ENCODE measurements at places on chromosomes 3 and 15.
A peak's percentile ranks its signal among the peaks of the same experiment; 100 is the strongest.

GRCh38 chr15:33089165-33089877 is 105.2 kb downstream of the FMN1 start:
- DNase-seq, result no peak

DNA sequence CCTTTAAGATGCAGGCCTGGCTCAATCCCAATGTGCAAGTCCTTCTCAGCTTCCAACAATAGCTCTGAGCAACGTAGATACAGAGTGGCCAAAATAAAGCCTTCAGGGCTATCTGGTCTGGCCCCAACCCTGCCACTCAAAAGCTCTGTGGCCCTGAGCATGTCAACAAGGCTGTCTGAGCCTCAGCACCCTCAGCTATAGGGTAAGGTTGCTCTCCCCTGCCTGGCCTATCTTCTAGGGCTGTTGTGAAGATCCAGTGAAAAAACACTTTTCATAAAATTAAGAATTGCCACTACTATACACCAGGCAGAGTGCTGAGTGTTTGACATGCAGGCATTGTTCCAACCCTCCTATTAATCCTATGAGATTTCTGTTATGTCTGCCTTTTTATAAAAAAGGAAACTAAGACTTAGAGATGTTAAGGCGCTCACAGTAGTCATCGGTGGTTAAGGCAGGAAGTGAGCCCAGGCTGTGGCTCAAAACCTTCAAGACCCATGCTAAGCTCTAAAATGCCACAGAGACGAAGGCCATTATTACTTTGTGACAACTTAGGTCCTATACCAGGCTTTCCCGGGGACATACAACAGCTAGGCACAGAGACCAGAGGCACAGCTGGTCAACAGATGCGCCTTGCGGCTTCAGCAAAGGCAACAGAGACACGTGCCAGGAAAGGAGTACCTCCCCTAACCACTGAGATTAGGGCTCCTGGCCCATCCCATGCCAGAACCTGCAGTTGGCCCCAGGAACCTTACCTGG is 5.1 kb downstream of the POLG start:
- no peak for DNase-seq

DNA sequence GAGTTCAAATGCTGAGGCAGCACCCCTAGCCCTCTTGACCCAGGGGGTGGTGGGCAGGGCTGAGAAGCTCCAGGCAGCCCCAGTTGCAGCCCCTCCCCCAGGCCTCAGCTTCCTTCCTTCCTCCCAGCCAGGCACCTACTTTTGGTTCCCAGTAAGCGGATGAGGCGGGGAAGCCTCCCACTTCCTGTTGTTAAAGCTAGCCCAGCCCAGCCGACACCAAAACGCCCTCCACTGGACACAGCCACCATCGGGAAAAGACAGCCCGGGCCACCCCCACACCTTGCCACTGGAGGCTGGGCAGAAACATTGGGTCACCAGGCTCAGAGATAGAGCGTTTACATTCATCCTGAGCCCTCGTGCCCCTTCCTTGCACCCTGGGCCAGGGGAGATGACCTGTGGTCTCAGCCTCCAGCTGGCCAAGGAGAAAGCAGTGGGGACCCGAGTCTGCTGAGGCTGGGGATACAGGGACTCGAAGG is 3.5 kb downstream of the DUSP7 start:
- no peak for DNase-seq

DNA sequence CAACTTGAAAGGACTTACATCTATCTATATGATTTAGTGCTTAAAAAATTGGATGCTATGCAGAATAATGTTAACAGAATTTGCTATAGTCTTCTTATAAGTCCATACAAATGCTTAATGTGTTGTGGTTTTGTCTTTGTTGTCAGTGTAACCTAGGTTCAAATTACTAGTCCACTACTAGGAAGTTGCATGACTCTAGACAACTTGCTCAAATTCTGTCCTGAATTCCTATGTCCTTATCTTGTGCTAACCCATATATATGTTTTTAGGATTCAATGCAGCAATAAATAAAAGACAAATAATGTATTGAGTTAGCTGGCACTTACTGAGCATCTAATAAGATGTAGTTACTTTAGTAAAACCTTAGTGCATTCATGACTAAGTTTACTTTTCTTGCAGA is 276.5 kb upstream of the KCNMB2 start:
- no peak for DNase-seq

DNA sequence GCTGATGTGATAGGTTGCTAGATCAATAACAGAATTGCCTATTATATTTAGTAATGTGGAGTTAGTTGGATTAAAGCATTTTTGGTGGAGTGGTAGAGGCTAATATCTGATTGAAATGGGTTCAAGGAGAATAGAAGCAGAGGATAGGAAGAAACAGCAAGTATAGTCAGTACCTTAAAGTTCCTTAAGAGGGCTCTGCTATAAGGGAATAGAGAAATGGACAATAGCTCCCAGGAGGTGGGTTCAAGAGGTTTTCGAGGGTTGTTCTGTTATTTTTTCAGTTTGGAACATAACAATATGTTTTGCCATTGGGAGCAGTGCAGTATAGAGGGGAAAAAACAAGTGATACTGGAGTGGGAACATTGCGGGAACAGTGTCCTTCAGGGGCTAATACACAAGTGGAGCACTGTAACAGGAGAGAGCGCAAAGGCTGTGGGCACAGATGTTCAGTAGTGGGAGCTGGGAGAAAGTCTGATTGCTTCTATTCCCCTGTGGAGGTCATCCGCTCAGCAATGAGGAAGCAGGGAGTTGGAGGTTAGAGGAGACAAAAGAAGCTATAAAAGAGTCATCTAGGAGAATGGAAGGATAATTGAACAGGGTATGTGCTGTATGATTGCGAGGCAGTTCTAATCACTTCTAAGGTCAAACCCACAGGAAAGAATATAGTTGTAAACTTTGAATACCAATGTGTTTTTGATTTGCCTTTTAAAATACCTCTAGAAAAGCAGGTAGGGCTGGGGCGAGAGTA is 3.3 kb downstream of the MRPS11 start:
- no peak for DNase-seq

DNA sequence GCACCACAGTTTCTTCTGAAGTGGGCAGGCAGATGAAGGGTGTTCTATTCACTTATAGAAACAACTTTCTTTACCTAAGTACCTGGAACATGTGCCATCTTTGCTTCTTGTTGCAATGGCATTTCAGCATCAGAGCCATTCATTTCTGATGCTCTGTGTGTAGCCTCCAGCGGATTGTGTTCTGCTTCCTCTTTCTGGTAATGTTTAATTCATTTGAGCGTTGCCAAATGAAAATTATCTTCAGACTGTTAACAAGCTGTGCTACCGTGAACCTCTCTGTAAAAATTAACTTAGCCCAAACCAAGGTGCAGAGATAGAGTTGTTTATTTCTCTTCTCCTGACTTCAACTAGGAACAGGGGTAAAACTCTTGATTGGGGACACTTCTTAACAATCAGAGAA is 302.0 kb downstream of the EDEM1 start:
- no peak for DNase-seq

DNA sequence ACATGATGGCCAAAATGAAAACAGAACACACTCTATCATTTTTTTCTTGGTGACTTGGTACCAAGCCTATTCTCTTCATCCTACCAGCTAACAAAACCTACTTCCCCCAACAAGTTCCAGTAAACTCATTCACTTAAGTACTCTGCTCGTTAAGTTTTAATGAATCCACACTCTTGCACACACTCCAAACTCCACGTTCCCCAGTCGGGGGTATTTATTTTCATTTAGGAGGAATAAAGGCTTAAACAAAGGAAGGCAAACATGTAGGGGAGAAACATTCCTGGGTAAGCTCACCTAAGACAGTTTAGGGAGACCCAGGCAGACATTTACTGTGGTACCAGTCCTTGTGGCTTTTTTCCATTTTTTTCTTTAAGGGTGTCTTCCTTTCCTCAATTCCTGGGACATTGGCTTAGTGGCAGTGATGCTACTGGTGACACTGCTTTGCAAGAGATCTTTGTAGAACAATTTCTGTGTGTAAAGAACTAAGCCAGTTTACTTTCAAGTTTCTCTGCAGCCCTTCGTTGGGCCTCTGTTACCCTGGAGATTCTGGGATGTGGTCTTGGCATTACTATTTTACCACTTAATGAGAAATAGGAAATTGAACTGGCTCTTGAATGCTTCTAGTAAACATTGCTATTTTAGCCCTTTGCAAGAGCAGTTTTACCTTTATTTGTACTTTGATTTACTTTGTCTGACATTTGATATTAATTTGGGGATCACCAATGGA is 117.3 kb upstream of the C15orf61 start:
- no peak for DNase-seq

DNA sequence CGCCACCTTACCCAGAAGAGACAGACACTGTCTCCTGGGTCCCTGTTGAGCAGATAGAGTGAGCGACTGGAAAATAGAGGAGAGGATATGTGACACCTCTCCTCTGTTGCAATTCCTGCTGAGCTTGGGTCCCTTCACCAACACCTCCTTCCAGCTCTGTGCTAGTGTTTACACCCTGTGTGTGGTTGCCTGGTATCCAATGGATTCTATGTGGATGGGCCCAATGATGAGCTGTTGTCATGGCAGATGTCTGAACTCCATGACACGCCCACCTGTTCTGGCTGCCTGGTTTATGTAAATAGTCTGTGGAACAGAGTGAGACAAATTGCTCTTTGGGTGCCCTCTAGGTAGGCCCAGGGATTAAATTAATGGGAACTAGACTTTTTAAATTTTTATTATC is 23.7 kb downstream of the RBM5 start:
- DNase-seq, result no peak

DNA sequence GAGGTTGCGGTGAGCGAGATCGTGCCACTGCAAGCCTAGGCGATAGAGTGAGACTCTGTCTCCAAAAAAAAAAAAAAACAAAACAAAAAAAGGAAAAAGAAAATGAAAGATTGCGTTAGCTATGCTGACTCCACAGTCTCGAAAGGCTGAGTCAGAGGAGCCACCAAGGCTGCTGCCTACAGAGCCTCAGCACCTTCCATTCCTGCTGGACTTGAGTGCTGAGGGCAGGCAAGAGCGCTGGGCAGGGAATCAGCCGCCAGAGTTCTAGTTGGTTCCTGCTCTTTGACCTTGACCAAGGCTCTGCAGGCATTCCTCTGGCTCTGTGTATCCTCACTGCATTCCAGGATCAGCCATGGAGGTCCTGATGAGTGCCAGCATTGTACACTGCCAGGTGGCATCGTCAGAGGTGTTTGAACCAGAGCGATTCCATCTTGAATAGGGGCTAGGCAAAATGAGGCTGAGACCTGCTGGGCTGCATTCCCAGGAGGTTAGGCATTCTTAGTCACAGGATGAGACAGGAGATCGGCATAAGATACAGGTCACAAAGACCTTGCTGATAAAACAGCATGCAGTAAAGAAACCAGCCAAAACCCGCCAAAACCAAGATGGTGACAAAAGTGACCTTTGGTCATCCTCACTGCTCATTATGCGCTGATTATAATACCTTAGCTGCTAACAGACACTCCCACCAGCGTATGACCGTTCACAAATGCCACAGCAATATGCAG is 5.9 kb downstream of the MESP2 start:
- DNase-seq, result no peak

DNA sequence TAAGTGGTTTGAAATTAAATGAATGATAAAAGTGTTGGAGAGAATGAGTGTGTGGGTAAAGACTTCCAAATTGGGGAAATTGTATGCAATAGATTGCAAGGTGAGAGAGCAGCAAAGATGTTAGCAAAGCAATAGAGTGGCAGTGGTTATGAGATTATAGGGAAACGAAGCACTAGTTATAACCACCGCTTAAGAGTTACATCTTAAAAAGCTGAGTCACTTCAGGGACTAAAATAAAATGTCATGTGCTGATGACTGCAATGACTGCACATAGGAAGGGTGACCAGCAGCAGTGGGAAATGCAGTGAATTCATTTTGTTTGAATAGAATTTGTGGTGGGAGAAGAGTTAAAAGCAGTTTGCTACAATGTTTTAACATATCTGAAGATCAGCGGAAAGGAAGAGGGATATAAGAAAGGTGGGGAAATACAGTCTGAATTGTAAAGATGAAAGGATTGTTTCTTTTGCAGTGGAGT is 127.3 kb downstream of the RAP2B start:
- no peak for DNase-seq

GRCh38 chr15:37824717-37825382 is 109.6 kb upstream of the TMCO5A start:
- no peak for DNase-seq

GRCh38 chr3:3353153-3353552 is 173.7 kb upstream of the CRBN start:
- no peak for DNase-seq

DNA sequence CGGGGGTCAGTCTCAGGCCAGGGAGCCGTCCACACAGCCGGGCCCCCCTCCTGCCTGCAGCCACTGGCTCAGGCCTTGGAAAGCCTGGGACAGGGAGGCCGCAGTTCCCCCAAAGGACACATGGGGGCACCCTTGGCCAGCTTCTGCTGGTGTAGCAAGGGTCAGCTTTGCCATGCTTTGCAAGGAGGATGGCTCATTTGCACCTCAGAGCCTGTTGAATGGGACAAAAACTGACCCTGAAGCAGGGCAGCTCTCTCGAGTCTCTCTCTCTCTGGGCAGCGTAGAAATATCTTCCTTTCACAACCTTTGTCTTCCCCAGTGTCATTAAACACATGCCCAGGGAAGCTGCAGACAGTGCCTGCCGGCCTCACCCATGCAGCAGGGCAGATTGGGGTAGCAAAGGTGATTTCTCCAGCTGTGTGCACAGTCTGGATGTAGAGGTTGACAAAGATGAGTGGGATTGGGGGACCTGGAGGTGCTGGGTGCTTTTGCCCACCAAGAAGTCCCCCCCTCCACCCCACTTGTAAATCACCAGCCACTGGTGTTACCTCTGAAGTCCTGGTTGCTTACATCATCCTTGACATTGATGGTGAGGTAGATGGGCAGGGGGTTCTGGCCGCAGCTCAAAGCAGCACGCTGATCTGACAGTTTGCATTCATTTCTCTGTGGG is 17.4 kb upstream of the EHD4 start:
- DNase-seq, result peak; percentile 86

DNA sequence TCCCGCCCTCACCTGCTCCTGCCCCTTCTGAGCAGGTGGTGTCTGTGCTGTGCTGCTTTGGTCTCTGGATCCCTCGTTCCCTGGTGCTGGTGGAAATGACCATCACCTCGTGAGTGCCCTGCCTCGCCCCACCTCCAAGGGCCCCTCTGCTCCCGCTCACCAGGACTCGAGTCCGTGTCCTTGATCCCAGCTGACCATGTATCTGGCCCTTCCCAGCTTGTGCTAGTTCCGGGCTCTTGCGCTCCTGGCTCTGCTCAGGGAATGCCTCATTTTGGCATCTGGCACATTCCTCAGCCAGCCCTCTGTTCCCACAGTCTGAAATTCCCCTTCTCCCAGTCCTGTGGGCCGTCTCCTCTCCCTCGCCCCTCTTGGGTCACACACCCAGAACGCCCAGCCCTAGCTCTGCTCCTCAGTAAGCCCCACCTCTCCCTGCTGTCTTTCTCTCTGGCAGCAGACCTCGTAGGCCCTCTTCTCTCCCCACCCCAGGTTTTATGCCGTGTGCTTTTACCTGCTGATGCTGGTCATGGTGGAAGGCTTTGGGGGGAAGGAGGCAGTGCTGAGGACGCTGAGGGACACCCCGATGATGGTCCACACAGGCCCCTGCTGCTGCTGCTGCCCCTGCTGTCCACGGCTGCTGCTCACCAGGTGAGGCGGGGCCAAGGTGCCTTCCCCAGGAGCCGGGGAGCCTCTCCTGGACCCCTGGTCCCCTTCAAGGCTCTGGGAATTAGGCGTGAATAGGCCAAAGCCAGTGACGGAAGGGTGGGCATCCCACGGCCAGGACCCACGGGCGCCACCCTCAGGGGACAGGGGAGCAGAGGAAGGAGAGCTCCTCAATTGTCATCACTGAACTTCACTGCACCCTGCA is 11.5 kb downstream of the SLC51A start:
- no peak for DNase-seq

- DNase-seq, result no peak
These were observed 235.3 kb upstream of the ST8SIA2 start for GRCh38 chr15:92158426-92158825.

GRCh38 chr3:169659096-169659819 is 4.3 kb downstream of the MECOM start:
- DNase-seq, result no peak
